ENCODE measurements at places on chromosomes 1 and 21. TPM values are rescaled to one million over a fixed set of nuclear protein-coding genes. Genes with fewer than 3 reads are reported as not detected.

- H3K36me3 ChIP-seq = no peaks in the 10 kb centered on the region
- no peak overlapping the region for H3K4me3 ChIP-seq
- no peak for DNase-seq
- H3K4me1 ChIP-seq = no peaks in the 10 kb centered on the region
- H3K27me3 ChIP-seq = peaks cover 11% of the 10 kb centered on the region
These were observed 284.4 kb downstream of the LRRC7 start for GRCh38 chr1:69852151-69852550.

- no peak overlapping the region for H3K4me3 ChIP-seq
- H3K27ac ChIP-seq = no peak overlapping the region
- H3K4me1 ChIP-seq = peaks cover 14% of the 10 kb centered on the region
- H3K36me3 ChIP-seq = no peaks in the 10 kb centered on the region
These were observed 57.4 kb upstream of the RGS18 start for GRCh38 chr1:192100686-192101468.

GRCh38 chr1:3034162-3034561, 12.9 kb downstream of the ACTRT2 start:
- H3K27me3 ChIP-seq = peaks cover 37% of the 10 kb centered on the region
- H3K4me3 ChIP-seq = no peak overlapping the region
- H3K4me1 ChIP-seq = no peaks in the 10 kb centered on the region
- H3K27ac ChIP-seq = no peak overlapping the region
- no peaks in the 10 kb centered on the region for H3K36me3 ChIP-seq
- DNase-seq = no peak

DNA sequence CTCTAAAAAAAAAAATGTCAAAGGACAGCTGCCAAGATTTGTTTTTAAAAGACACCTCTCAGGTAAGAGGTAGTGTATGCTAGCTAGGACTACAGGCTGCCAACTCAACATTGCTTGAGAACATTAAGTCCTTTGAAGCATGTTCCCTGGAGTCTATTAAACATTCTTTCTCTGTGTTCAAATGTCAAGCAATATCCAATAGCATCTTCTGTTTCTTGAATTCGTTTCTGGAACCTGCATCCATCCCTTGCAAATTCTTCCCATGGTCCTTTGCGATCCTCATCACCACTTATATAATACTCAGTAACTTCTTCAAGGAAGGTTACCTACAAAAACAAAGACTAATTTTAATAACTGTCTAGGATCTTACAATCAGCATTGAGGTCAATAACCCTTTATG, 5.6 kb downstream of the PPP1R15B start:
- peaks cover 11% of the 10 kb centered on the region for H3K36me3 ChIP-seq
- H3K27me3 ChIP-seq = no peaks in the 10 kb centered on the region
- H3K4me1 ChIP-seq = peaks cover 21% of the 10 kb centered on the region
- H3K27ac ChIP-seq = peak overlapping the region; percentile 0
- H3K4me3 ChIP-seq = peak overlapping the region; percentile 99
- DNase-seq = no peak

The BTBD8 gene
- total RNA-seq = 2.3 TPM

GRCh38 chr1:206002160-206002559, 1.0 kb downstream of the RAB7B start:
- DNase-seq = no peak
- H3K4me3 ChIP-seq = peak overlapping the region; percentile 60
- H3K36me3 ChIP-seq = peaks cover 5% of the 10 kb centered on the region

The CASQ2 gene
- total RNA-seq = not detected

The DIO1 gene
- not detected for total RNA-seq

DNA sequence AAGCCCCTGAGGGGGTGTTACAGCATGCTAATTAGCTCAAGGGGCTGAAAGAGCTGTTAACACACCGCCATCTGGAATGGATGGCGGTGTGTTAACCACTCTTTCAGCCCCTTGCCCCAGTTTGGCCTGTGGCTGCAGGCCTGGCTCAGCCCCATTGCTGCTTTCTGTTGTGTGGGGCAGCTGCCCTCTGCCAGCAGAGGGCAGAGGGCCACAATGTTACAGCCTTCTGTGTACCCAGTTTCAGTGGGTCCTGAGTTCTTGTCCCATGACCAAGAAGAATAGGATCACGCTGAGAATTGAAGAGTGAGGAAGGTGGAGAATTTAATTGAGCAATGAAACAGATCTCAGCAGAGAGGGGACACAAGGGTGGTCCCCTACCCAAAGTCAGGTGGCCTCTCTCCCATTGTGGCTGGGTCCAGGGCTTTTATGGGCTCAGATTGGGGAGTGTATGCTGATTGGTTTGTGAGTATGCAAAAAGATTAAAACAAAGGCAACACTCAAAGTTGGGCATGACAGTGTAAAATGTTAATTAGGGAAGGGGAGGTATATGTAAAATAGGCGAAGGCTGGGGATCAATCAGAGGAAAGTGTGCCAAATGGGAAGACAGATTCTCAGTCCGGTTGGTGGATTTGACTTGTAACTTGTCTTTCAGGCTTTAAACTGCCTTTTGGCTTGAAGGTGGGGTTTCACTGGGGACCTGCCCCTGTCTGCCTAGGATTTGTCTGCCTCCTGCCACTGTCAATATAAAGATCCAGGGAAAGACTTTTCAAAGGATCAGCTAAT, 142.2 kb downstream of the RABGAP1L start:
- no peak for DNase-seq
- no peak overlapping the region for H3K27ac ChIP-seq
- H3K4me3 ChIP-seq = no peak overlapping the region
- H3K4me1 ChIP-seq = no peaks in the 10 kb centered on the region
- peaks cover 5% of the 10 kb centered on the region for H3K36me3 ChIP-seq

DNA sequence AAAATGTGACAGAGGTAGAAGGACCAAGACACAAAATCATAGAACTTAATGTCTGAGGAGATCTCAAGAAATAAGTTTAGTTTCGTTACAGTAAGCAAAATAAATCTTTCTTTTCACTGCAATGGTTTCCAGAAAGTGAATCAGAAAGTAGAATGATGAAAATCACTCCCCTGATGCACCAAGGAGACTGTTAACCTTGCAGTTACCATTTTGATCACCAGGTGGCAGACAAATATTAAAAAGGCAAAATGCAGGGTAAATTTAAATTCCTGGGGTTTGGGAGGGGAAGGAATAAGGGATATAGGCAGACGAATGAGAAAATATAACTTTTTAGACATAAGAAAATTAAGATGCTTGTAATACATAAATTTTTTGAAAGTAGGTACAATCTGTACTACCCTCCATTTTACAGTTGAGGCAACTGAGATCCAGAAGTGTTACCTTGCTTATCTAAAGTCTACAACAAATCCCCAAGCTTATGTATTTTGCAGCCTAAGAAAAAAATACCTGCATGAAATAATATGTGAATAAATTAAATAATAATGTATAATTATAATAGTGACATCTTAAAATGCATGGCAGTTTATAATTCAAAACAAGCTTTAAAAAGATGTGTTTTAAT, 253.2 kb downstream of the CRB1 start:
- H3K27me3 ChIP-seq = no peaks in the 10 kb centered on the region
- H3K4me3 ChIP-seq = no peak overlapping the region
- no peaks in the 10 kb centered on the region for H3K36me3 ChIP-seq
- no peak for DNase-seq

The TMPRSS3 gene
- total RNA-seq = not detected

The RIPK4 gene
- total RNA-seq = 6.1 TPM

- H3K4me3 ChIP-seq = no peak overlapping the region
- peaks cover 4% of the 10 kb centered on the region for H3K36me3 ChIP-seq
- no peak overlapping the region for H3K27ac ChIP-seq
- H3K4me1 ChIP-seq = peaks cover 9% of the 10 kb centered on the region
- H3K27me3 ChIP-seq = no peaks in the 10 kb centered on the region
These were observed 34.6 kb upstream of the NID1 start for GRCh38 chr1:236099355-236099974.
